ENCODE measurements at places on chromosomes 7 and 10.

DNA sequence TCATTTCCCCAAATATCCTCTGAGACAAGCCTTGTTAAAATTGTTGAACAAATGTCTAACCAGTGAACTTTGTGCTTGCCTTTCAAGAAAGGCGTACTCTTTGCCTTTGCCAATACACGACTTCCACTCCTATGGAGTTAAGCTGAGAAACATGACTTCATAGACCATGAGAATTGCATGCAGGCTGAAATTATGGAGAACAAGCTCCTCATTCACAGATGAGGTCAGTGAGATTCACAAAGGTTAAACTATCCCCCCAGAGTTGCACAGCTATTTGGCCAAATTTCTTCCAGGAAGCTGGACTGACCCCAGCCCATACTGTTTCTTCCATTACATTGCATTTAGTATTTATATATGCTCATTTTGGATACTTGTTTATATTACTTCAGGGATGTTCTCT, 221.4 kb upstream of the SEMA3C start:
- no peak for DNase-seq

GRCh38 chr10:117541909-117542705, 439 bp upstream of the EMX2 start:
- no peak for DNase-seq

DNA sequence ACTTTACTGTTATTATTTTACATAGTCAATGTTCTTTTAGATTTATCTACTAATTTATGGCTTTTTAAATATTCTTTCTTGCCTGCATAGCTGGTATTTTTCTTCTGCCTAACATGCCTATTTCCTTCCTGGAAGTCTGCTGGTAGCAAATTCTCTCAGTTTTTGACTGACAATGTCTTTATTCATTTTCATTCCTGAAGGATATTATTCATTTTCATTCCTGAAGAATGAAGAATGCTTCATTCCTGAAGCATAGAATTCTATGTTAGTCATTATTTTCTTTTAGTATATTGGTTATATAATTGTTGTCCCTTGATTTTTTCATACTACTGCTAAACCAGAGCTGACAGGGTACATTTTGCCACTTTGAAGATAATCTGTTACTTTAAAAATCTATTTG, 41.8 kb downstream of the TMEM168 start:
- DNase-seq, result no peak

DNA sequence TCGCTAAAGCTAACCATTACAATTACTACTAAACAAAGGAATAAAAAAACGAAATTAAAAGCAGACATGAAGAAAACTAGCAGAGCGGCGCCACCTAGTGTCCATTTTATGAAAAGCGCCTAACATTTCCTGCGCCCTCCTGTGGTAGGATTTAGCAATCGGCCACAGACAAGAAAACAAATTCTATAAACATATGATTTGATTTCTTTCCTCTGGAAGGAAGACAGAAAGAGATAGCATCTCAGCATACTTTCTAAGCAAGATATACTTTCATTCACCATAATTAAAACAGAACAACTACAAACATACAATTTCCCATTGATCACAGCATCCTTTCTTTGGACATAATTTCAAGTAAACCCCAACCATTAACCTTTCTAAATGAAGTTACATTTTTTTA, 337.7 kb upstream of the NPVF start:
- peak; percentile 42 for DNase-seq

DNA sequence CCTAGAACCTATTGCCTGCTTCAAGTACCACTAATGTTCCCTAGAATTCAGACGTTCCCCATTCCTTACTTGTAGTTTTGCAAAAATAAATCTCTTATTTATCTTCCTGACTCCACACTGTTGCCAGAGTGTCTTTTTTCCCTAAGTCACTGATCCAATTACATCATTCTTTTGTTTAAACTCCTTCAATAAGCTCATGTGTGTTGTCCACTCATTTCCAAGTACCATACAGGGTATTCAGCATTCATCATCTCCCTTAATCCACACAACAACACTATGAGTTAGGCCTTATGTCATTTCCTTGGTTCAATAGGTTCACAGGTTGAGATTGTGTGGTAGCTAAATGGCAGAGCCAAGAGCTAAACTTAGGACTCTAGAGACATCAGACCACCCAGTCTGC, 119.9 kb upstream of the RHOBTB1 start:
- DNase-seq, result no peak

DNA sequence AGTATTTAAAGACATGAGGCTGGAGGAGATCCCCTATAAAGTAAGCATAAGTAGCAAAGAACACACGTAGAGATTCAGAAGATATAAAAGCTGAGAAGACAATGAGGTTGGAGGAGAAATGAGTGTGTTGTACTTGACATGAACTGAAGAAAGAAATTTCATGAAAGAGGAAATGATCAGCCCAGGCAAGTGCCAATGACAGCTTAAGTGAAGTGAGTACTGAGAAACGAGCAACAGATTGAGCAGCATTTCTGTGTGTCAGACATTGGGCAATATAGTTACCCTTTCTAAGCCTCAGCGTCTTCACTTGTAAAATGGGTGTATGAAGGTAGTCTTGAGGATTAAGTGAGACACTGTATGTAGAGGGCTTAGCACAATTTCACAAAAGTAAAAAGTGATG, 4.8 kb upstream of the LIPA start:
- DNase-seq, result no peak

DNA sequence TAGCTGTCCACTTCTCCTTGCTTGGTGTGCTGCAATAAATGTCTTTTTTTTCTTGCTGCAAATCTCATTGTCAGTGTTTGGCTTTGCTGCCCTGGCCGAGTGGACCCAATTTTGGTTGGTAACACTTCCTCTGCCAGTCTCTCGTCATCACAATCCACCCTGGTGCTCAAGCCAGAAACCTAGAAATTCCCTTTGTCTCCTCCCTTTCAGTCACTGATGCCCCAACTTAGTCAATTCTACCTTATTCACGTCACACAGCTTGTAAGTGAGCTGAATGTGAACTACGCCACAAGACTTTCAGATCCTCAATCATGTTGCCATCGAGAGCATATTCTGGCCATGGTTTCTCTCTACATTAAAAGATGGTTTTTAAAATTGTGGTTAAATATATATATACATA, 13.0 kb upstream of the FRA10AC1 start:
- no peak for DNase-seq

DNA sequence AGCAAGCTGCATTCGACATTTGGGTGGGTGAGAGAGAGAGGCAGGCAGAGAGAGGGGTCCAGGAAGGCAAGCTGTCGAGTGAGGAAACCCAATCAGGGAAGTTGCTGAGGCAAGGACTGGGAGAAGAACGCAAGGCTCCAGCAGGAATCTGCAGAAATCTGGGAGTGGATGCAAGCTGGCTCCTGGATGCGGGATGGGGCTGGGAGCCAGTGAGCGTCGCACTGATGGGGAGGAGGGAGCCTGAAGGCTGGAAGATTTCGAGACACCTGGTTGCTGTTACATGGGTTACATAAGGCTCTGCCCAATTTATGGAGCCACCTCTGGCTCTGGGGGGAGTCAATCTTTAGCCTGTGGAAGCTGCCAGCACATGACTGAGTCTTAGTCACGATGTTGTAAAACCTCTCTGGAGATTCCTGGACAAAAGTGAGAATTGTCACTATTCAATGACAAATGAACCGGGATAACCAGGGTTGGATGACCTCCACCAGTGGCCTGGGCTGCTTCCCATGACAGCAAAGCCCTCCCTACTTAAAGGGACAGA, 51.1 kb upstream of the ADRB1 start:
- DNase-seq, result no peak

- no peak for DNase-seq
Observed at GRCh38 chr7:135600226-135600625, 42.5 kb downstream of the NUP205 start.

GRCh38 chr10:3635697-3636096, 149.3 kb downstream of the KLF6 start:
- no peak for DNase-seq

- no peak for DNase-seq
Observed at GRCh38 chr7:142331941-142332340, 74.1 kb upstream of the PRSS58 start.

- no peak for DNase-seq
Observed at GRCh38 chr7:25385506-25386136, 157.3 kb upstream of the NPVF start.

DNA sequence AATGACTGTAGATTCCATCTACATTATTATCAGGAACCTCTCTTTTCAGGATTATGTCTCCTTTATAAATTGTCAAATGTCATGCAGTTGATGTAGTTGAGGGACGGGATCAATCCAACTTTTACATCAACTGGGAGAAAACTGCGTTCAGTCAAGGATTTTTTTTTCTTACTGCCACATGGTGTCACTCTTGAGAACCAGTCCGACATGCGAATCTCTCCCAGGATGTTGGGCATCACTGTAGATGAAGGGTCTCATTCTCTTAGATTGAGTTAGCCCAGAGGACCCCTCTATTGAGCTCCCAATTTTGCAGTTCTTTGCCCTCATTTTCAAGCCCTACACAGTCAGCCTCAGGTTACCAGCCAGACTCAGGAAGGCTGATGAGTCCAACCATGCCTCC, 120.3 kb upstream of the PTPRZ1 start:
- no peak for DNase-seq

- DNase-seq, result no peak
Observed at GRCh38 chr7:98698976-98699375, 81.9 kb downstream of the NPTX2 start.

- no peak for DNase-seq
Observed at GRCh38 chr10:7411671-7412128, 866 bp upstream of the SFMBT2 start.

DNA sequence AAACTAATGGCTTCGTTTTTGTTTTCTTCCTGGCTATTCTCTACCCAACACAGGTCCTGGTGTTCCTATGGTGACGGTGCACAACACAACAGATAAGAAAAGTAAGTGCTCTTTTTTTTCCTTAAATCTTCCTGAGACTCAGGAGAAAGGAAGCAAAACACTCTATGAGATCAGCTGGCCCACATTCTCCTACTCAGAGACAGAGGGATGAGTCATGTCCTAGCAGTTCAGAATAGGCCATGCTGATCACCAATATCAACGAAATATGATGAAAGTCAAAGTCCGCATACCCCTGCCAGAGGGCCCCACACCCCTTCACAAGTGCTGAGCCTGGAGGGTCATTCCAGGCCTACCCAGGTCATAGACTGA, 149.2 kb downstream of the PAXIP1 start:
- DNase-seq, result no peak

DNA sequence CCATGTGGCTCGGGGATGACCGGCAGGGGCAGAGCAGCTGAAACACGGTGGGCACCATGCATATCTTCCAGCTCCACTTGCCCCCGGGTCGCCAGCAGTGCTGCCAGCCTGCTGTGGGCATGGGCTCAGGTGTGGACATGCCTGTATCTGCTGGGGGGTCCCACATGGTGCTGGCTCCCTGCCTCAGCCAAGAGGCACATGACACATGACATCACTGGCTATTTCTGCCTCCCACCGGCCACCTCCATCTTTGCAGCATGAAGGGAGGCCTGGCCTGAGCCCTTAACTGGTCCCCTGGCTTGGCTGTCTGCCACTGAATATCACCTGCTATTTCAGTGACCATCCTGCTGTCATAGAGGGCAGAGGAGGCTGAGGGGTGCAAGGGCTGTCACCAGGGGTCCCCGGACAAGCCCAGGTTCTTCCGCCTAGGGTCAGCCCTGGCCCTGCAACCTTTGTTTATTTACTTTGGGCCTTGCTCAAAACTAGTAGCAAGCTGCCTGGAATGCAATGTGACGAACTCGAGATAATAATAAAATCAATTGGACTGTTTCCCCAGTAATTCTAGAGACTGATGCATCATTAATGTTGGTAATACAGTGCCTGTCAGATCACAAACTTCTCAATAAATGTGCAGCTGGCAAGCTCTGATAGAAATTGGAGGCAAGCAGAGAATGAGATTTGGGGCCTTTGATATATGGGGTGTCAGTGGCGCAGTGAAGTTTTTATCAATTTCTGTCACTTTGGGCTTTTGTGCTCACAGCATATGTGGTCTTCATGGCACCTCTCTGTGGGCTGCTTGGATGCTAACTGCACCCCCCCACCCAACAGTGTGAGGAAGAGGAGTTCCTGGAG, 28.5 kb downstream of the ZMIZ1 start:
- DNase-seq, result no peak

GRCh38 chr10:124867304-124867703, 65.7 kb downstream of the ABRAXAS2 start:
- no peak for DNase-seq

GRCh38 chr7:131145770-131146169, 181.9 kb upstream of the MKLN1 start:
- no peak for DNase-seq

DNA sequence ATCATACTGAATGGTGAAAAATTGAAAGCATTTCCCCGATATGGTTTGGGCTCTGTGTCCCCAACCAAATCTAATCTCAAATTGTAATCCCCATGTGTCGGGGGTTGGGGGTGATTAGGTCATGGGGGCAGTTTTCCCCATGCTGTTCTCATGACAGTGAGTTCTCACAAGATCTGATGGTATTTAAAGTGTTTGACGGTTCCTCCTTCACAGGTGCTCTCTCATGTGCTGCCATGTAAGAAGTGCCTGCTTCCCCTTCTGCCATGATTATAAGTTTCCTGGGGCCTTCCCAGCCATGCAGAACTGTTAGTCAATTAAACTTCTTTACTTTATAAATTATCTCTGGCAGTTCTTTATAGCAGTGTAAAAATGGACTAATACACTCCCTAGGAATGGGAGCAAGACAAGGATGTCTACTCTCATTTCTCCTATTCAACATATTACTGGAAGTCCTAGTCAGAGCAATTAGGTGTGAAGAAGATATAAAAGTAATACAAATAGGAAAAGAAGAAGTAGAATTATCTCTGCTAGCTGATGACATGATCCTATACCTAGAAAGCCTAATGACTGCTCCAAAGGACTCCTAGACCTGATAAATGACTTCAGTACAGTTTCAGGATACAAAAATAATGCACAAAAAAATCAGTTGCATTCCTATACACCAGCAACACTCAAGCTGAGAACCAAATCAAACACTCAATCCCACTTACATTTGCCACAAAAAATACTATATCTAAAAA, 260.6 kb downstream of the RNLS start:
- no peak for DNase-seq

- DNase-seq, result no peak
Observed at GRCh38 chr10:126163506-126163905, 224.8 kb downstream of the ADAM12 start.

DNA sequence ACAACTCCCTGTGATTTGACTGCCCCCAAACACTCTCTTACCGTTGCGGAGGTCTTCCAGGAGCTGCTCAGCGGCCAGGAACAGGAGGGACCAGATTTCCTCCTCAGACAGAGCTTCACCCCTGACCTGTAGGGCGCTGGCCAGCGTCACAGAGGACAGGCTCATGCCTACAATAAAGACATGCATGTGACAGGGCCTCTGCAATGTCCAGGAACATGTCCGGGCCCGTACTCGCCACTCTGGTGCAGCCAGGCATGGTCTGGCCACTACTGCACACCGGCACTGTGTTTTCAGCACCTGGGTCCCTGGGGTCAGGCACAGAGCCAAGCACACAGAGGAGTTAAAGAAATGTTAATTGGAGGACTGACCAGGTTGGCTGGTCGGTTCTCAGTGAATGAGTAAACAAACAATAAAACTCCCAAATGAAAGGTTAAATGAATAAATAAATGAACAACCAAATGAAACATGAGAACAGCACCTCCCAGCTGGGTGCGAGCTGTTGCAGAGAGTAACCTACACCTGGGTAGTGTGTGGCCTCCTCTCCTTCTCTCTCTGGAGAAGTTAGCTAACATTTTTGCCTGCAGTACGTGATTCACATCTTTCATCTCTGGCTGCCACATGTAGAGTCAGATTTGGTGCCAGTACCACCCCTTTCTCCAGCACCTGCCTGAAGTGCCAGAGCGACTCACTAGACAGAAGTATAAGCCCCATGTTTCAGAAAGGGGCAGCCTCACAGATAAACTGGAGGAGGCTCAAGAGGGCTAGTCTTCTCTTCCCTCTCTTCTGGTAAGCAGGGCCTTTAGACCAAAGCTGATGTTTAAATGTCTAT, 22.8 kb downstream of the FRMPD2 start:
- no peak for DNase-seq
